Substantia nigra (tissue), 51 donors: ENCODE measurements at places on chromosomes 12 and 14.

DNA sequence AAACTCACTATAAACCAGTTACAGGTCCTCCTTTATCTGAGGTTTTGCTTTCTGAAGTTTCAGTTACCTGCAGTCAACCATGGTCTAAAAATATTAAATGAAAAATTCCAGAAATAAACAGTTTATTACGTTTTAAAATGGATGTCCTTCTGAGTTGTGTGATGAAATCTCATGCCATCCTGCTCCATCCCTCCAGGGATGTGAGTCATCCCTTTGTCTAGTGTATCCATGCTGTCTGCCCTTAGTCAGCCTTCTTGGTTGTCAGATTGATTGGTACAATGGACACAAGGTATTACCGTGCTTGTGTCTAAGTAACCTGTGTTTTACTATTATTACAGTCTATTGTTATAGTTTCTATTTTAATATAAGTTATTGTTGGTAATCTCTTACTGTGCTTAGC lies 328.3 kb downstream of the APAF1 start:
- no peak for DNase-seq

- DNase-seq, result no peak
Measured at GRCh38 chr12:109949089-109949488, 47.1 kb downstream of the GIT2 start.

- no peak for DNase-seq
Measured at GRCh38 chr12:87982208-87982607, 47.0 kb downstream of the C12orf50 start.

DNA sequence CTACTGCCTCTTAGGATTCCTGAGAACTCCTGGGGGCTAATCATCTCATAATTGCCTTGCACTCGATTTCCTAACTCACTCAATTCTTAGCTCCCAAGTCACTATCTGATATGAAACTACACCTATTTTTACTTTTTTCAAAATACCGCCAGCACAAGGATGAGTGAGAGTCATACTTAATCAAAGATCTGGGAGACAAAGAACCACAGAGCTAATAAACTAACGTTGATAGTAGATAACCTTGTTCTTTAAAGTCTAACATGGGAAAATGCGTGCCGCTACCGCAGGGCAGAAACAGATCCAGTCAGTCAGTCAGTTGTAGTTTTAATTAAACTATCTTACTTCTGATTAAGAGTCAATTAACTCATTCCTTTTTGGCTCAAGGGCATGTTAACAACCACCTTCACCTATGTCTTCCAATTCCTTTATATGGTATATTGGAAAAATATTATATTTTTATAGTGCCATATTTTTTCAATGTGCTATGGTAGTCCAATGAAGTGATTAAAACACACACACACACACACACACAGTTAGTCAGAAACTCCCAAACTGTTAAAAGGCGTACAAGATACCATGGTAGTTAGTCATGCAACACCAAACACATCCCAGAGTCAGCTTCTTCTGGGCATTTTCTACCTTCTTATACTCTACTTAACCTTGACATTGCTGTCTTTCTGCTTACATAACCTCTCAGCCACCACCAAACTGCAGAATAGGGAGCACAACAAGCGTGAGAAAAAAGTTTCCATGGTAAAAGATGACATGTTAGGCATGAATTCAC lies 114.0 kb downstream of the KLHL28 start:
- DNase-seq, result no peak

DNA sequence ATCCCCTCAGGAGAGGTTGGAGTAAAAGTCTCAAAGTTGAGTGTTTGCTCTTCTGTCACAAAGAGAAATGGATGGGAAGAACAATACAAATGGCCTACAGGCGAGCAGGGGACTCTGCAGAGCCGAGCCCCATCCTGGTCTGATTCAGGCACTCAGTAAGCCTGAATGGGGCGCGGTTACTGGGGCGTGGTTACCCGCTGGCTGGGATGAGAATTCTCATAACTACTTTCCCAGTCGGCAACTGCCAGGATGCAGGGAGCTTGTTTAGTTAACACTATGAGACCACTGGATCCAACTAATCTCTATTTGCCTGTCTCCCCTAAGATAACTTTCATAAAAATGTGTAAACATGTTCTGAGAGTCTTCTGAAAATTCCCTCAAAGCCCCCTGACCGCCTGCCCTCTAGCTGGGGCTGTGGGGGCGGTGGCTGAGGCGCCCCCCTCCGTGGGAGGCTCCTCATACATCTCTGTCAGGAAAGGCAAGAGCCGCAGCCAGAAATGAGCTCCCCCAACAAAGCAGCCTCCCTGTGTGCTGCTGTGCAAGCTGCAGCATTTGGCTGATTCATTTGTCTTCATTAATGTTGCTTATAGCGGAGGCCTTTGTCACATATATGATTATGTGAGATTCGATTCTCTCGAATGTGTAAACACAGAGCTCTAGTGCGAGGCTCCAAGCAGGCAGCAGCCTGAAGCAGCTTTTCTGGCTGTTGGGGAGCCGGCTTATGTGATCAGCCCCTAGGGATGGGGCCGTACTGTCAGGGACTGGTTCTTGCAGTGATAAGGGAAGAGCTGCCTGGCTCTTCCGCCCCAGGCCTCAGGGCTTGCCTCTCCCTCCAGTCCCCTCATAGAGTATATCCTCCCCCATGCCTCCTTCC lies 126.1 kb upstream of the ARHGAP5 start:
- DNase-seq, result no peak

GRCh38 chr12:67154901-67155300 lies 114.3 kb upstream of the CAND1 start:
- DNase-seq, result no peak

- DNase-seq, result no peak
Measured at GRCh38 chr12:64621257-64621942, 11.1 kb downstream of the RASSF3 start.

DNA sequence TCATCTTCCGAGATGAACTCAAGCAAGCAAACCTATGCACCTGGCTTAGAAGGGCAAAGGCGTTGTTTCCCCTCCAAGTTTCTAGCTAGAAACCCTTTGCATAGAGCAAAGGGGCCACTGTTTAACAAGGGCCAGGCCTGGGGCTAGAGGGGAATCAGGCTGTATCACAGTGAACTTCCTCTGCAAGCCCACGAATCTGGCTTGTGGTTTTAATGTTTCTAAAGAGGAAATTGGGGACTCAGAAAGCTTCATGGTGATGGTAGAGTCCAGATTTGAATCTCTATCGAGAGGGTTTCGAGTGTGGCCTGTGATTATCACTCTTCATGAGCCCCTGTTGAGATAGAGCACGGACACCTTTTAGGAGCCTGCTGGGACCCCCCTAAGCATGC lies 189.9 kb downstream of the VRK1 start:
- no peak for DNase-seq

DNA sequence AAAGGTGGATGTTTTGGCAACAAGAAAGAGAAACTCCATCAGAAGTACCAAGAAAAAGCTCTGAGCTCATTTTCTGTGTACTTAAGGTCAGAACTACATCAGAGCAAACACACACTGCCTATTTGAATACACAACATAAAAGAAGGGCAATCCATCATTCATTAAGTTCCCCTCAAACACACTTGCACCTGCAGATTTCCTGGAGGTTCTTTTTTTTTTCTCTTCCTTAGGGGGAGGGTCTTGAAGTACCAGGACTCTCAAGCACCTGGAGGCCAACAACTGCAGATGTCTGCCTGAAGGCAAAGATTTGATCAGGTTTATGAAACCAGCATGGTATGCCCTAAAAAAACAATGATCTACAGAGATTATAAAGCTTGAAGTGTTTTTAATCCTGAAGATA lies 26.1 kb upstream of the PTHLH start:
- DNase-seq, result no peak

DNA sequence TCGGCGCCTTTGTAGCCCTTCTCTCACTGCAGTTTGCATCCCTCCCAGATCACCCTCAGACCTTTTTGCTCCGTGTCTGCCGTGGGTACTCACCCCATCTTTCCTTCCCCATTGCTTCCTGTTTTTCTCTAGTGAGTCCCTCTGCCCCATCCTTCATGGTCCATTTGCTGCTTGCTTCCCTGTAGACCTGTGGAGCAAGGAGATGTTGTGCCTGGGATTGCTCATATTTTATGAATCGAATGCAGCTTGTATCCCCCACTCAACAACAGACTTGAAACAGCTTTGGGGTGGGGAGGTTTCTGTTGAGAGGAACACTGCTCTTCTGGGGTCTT lies 661 bp downstream of the DENR start:
- DNase-seq, result no peak

GRCh38 chr12:3218228-3219171 lies 141.3 kb downstream of the TSPAN9 start:
- DNase-seq, result no peak

- DNase-seq, result no peak
Measured at GRCh38 chr14:78202163-78202562, 32.0 kb downstream of the NRXN3 start.

- peak; percentile 14 for DNase-seq
Measured at GRCh38 chr12:117514016-117514415, 152.6 kb upstream of the NOS1 start.

GRCh38 chr12:127398016-127398710 lies 868.8 kb upstream of the TMEM132C start:
- DNase-seq, result no peak

GRCh38 chr12:118680356-118680963 lies 300.9 kb upstream of the SRRM4 start:
- no peak for DNase-seq

GRCh38 chr14:75340921-75341320 lies 62.3 kb downstream of the FOS start:
- DNase-seq, result peak; percentile 11

- DNase-seq, result no peak
Measured at GRCh38 chr12:14803830-14804160, 325 bp downstream of the C12orf60 start.

- DNase-seq, result no peak
Measured at GRCh38 chr14:53215101-53215500, 62.0 kb upstream of the DDHD1 start.

DNA sequence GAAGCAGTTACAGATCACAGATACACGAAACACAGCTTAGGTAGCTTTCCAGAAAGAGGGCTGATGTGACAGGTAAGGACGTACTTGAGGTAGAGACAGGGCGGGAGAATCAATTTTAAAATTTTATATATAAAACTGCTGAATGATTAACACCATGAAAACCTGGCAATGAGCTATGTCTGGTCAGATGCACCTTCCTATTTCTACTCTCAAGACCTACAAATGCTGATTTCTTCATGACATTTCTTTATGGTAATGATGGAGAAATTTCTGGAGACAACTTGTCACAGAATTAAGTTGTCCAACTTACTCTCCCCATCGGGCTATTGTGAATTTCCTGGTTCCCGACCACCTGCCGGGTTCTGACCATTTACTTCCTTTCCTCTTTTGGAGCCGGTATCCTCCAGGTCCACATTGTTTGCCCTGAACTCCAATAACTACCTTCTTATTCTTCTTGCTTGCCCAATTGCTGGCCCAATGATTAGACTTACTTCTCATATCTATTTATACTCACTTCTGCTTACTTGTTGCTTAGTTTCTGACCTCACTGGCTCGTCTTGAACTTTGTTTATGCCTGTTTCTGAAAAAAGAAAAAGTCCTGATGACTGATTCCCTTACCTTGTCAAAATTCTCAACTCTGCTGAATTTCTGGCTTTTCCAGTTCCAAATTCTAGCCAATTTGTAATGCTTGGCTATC lies 12.8 kb upstream of the ATP2B1 start:
- DNase-seq, result no peak

DNA sequence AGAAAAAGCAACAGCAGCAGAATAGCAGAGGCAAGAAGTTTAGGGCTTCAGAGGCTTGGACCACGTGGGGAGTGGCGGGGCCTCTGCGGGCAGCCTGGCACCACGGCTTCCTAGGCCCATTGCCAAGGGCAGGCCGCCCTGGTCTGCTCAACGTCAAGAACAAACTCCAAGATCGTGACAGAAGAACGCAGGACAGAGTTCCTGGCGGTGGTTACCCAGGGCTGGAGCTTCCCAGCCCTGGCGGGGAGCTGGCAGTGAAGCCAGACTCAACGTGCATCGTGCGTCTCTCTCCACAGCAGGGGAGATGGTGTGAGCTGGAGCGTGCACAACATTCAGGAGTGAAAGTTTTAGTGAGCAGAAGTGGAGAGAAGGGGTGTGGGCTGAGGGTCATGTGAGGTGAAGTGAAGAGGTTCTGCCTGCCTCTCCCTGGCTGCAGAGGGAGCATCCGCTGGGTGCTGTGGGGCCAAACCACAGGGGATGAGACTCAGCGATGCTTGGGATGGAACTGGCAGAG lies 13.9 kb upstream of the CACNA2D4 start:
- no peak for DNase-seq

DNA sequence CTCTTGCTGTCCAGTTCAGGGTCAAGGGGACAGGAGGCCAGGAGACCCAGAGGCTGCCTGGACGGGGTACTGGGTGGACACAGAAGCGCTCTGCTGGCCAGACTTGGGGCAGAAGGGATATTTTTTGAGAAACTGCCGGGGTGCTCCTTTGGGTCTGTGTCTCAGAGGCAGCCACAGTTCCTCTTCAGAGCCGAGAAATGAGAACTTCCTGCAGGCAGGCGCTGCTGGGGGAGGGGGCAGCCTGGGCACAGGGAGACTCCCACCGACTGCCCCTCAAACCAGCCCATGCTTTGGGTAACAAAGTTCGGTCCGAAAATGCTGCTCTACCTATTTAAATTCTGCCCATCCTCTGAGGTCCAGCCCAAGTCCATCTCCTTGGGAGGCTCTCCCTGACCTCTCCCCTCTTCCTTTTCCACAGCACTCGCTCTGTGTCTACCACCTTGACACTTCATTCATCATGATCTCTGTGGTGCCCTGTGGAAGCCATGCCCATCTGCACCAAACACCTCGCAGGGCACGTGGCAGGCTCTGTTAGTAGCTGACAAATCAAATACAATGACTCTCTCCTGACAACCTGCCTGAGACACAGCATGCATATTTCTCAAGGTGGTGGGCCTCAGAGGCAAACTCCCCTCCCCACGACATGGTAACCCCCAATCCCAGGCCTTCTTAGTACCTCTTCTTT lies 16.4 kb downstream of the HDAC7 start:
- DNase-seq, result no peak
